ENCODE measurements at places on chromosomes 12 and 14.
A peak's percentile ranks its signal among the peaks of the same experiment; 100 is the strongest.

DNA sequence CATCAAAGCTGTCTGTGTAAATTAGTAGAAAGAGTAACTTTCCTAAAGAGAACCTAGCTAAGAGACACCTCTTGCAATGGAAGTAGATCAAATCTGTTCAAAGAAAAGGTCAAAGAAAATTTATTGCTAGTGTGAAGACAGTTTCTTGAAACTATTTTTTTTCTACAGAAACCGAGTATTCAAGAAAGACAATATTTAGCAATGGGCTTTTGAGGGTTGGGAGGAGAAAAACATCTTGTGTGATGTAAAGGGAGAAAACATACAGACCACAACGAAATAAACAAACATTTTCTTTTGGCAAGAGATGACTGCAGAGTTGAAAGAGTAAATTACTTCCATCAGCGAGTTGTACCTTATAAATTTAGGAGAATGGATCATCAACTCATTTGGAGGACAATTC, 24.4 kb downstream of the NKX2-1 start:
- DNase-seq = no peak

GRCh38 chr14:31263485-31264133, 56.0 kb upstream of the HECTD1 start:
- peak; percentile 99 for DNase-seq

DNA sequence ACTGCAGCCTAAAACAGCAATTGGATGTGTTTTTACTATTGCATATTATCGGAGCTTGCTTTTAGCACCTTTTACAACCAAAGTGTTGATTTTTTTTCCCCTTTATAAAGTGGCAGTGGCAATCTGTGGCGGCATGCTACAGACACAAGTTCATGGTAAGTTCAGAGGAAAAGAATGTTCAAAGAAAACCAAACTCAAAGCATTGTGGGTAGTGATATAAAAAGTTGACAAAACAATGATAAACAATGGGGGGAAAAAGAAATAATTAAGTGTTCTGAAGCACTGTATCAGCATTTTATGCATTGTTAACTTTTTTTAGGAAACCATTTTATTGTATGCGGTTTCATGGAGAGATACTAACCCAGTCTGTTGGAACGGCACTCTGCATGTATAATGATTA, 492.0 kb upstream of the SOX5 start:
- DNase-seq = no peak

- DNase-seq = no peak
These were observed 14.0 kb upstream of the TBX3 start for GRCh38 chr12:114697741-114698565.

GRCh38 chr12:115468087-115468510, 784.1 kb upstream of the TBX3 start:
- peak; percentile 35 for DNase-seq

DNA sequence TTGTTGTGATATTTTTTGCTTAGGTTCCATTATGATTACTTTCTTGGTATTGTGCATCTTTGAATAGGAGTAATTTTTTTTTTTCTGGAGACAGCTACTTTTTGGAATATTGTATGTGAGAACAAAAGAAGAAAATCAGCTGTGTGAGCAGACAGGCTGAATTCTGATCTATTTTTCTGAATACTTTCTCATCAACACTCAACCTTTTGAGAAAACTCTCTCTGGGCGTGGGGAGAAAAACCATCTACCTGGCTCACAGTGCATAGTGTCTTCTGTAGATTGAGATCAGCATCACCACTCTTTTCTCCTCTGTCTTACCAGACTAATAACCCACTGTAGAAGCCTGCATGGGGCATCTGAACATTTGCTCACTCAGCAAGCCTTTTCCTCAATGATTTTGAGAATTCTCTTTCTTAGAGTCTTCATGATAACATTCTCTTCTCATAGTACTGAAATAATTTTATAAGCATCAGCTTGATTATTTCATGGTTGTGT, 3.3 kb downstream of the PIK3C2G start:
- no peak for DNase-seq

DNA sequence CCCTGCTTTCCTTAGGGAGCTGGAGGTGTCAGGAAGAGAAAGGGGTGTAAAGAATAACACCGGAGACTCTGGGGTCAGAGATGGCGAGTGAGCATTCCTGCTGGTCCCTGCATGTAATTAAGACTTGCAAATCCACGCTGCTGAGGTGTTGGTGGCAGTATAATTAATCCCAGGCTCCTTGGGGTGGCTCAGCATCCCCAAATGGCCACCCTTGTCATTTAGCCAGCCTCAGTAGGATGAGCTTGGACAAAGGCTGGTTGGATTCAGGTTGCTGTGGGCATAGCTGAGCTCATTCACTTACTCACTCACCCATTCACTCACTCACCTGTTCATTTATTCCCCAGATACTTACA, 174.4 kb upstream of the RPH3A start:
- DNase-seq = no peak

DNA sequence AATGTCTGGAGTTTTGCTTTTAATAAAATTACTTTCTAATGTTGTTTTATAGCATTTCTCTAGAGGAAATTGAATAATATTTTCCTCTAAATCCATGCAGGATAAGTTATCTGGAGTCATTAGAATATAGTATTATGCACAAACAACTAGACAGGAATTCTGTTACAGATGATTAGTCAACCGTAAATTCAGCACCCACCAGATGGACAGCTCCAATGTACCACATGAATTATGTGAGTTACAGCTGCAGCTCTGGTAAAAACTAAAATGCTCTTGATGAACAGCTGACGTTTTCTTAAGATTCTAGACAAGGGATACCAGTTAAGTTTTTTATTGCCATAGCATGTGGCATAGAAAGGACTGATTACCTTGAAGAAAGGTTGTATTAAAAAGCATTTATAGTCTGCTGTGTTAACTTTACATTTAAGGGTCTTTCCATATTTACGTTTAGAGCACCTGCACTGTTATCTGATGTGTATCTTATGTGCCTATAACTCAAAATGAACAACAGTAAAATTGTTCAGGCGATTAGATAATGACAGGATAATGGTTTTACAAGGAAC, 321.4 kb upstream of the LRFN5 start:
- peak; percentile 43 for DNase-seq

GRCh38 chr12:51247523-51248206, 9.0 kb downstream of the DAZAP2 start:
- DNase-seq = no peak

DNA sequence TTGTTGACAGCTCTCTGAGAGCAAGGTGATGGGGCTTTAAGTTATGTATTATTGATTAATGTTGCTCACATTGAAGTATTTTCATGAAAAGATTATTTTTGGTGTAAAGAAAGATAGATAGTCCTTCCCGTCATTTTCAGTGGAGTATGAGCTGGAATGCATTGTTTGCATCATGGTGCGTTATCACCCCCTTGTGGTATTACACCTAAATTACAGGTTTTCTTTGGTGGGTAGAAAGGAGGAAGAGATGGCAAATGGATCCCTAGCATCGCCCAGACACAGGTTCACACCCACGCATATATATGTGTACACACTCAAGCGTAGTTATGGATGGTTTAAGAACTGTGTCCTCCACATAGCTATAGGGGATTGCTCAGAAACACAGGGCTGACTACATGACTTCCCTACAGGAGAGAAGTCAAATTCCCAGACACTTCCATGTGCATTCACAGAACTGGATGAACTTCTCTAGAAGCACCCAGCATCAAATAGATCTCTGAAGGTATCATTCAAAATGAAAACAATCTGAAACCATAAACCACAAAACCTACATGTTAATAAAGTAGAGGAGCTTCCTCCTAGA, 14.4 kb upstream of the SERPINA10 start:
- DNase-seq = no peak

- peak; percentile 22 for DNase-seq
These were observed 161.2 kb downstream of the NTF3 start for GRCh38 chr12:5593086-5593485.

DNA sequence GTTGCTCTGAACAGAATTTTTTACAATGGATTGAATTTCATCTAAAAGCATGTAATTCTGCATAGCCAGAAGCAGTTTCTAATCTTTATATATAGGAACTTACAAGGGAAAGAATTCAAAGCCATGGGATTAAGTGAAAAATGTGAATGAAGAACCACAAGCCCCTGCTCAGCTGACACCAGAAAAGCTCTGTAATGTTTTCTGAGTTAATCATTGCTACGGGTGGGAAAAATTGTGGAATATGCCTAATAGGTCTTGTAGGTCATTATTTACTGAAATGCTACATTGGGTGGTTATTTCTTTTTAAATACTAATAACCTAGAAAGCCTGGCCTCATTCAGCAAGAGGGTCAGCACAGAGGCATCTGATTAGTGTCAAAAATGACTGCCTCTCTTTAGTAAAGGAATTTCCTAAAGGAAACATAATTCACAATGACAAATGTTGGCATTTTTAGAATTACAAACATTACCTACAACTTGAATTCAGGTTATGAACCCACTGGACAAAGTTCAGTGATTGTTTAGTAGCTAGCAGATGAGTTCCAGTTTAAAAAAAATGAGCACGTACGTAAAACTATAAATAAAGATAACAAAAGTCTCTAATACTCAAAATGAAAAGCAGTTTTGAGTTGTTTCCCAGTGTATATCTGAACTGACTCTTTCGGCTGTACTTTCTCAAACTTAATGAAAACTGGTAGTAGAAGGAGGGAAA, 75.3 kb downstream of the BMP4 start:
- DNase-seq = peak; percentile 82

DNA sequence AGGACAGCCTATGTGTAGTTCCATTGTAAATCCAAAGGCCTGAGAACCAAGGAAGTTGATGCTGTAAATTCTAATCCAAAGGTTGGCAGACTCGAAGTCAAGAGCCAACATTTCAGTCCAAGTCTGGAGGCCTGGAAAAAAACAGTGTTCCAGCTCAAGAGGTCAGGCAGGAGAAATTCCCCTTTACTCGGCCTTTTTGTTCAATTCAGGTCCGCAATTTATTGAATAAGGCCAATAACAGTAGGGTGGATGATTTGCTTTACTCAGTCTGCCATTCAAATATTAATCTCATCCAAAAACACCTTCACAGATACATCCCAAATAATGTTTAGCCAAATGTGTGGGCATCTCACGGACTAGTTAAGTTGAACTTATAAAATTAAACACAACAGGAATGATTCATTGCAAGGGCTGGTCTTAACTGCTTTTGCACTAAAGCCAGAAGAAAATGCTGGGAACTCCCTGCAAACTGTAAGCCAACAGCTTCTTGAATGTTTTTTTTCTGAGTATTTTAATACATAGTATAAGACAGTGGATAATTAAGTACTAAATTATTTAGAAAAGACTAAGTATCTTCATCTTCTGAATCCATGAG, 197.4 kb upstream of the GARIN6 start:
- no peak for DNase-seq

DNA sequence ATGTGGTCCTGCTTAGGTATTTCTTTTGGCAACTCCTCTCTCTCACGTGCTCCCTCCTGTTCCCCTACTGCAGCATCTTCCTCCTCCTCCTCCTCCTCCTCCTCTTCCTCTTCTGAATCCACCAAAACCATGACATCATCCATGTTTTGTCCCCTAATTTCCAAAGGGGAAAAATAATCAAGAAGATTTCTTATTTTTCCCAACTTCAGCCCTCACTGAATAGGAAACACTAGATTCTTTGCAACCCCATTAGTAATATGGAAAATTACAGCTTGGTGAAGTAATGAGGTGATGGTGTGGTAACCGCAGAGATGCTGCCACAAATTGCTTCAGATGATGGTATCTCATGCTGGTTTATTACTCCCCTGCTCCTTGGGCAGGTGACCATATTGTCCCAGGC, 7.5 kb upstream of the WSB2 start:
- no peak for DNase-seq

DNA sequence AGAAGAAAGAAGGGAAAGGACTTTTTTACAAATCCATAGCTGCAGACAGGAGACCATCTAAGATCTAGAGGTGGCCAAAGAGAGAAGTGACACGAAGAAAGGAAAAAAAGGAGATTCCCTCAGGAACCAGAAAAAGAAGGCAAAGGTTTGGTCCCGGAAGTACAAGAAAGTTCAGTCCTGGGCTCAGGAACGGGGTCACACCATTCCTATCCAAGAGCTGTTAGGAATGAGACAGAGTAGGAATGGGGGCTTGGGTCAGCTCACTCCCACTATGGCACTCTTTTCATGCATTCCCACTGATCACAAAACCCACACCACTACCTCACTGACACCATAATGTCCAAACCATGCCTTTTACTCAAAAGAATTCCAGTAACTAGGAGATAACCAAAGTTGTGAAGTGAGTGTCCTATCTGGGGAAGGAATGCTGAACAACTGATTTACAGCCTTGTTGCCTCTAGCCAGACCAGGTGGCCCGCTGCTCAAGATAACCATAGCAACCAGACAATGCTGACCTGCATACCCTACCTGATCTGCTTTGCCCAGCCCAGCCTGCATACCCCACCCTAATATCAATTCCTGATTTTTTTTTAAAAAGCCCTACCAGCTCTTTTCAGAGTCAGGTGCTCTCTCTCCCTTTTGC, 8.4 kb downstream of the PPP2R3C start:
- DNase-seq = no peak

DNA sequence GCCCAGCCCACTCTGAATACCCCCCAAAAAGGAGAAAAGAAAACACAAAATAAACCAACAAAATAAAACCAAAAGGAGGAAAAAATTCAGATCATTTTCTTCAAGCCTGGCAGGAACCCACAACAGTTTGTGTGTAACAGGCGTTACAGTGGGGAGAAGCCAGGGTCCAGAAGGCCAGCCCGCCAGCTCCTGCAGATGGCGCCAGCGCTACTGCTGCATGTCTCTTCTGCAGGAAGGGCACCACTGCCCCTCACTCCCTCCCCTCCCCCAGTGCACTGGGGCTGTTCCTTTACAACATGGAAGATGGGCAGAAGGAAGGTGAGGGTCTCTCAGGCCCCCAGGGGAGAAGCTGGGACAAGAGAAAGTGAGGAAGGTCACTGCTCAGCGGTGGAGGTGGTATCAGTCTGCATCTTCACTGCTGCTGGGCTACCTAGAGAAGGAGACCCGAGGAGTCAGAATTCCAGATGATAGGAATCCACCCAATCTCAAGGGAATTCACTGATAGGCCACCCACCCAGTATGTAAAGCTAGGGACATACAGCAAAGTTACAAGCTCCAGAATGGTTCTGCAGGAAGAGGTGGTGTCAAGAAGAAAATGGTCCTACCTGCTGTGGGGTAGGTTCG, 2.3 kb upstream of the NOP2 start:
- peak; percentile 25 for DNase-seq
